ENCODE measurements at places on chromosomes 3 and 15.

DNA sequence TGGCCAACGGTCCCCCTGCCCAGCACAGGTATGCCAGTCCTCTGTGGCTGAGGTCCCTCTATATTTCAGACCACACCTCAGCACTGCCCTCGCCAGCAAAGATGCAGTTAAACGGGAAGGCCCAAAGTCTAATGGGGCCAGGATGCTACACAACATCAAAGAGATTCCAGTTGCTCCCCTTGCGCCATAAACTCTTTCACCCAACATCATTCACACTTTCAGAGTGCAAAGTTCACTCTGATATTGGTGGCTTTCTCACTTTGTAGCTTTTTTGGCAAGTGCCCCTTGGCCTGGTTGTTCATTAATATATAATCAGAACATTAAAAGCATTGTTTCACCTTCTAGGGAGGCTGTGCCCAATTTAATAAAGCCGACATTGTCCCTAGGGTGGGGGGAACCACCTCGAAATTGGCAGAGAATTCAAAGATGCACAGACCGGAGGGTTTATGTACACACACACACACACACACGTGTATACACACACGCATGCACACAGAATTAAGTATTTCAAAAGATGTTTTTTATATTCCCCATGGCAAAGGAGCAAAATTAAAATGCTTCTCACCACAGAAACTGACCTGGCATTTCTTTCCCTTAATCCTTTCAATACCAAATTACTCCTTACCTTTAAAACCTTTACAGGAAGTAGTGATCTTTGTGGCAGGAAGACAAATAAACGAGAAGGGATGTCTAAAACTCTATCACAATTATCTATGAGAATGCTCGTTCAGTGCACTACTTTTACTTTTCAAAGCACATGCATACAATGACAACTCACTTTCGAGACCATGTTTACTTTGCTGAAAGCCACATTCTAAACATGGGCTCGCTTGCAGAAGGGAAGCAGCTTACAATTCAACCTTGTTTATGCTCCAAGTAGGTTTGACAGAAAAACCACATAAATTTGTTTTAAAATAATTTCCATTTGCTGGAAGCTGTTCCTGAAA, 19.5 kb downstream of the LRIG1 start:
- DNase-seq: no peak

GRCh38 chr3:108524537-108524936, 14.1 kb upstream of the MYH15 start:
- no peak for DNase-seq

DNA sequence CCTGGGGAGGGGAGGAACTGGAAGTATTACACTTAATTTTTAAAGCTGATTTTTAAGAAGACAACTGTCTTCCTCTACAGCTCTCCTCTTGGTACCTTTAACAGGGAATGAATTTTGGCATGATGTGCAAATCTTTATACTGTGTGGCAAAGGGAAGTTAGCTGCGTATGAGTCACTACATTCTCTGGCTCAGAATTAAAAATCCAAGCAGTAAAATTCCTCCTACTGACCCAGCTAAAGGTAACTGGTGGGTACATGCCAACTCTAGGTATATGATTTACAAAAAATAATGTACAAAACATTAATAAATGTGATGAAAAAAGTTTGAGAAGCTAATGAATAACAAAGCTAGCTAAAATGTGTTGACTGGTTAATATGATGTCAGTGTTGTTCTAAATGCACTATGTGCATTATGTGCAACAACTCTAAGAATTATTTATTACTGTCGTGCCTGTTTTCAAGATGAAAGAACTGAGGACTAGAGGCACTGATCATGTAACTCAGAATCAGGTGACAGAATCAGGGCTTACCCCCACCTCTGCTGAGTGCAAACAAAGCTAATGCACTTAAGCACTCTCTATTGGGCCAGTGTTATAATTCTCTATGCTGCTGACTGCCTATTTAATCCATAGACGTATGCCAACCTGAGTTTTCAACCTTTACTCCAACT, 194.7 kb upstream of the CADPS start:
- no peak for DNase-seq

GRCh38 chr3:81741216-81741615, 20.2 kb downstream of the GBE1 start:
- no peak for DNase-seq
